Naive thymus-derived CD8-positive, alpha-beta T cell (primary cell): ENCODE measurements at places on chromosomes 12 and 14. TPM values are rescaled to one million over a fixed set of nuclear protein-coding genes. Genes with fewer than 3 reads are reported as not detected.

Gene TMPRSS12
- not detected for total RNA-seq

Gene HOXC13
- total RNA-seq = not detected

Gene C12orf50
- 0.13 TPM for total RNA-seq

DNA sequence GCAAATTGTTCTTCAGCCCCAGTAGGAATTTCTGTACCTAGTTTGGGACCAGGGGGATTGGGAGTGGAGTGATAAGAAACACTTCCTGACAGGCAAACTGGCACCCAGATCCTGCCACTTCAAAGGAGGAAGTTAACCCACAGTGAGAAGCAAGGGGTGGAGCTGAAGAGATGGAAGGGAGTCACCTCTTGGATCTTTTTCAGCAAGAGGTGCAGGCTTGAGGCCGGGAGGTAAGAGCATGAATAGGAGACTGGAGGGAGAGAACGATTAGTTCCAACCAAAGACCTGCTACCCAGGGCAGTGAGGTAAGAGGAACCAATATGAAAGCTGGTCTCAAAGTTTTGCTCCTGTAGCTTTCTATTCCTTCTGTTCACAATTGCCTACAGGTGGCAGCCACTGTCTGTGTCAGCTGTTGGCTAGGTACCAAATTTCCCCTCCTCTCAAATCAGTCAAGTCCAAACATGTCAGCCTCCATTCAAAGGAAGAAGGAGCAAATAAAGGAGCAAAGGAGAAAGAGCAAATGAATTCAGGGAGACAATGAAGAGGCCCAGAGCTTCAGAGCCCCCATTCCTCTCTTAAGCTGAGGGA, 14.9 kb upstream of the TAC3 start:
- H3K36me3 ChIP-seq = no peaks in the 10 kb centered on the region
- H3K27ac ChIP-seq = peak overlapping the region; percentile 50
- H3K4me1 ChIP-seq = peaks cover 31% of the 10 kb centered on the region
- H3K27me3 ChIP-seq = no peaks in the 10 kb centered on the region
- H3K4me3 ChIP-seq = peak overlapping the region; percentile 22

DNA sequence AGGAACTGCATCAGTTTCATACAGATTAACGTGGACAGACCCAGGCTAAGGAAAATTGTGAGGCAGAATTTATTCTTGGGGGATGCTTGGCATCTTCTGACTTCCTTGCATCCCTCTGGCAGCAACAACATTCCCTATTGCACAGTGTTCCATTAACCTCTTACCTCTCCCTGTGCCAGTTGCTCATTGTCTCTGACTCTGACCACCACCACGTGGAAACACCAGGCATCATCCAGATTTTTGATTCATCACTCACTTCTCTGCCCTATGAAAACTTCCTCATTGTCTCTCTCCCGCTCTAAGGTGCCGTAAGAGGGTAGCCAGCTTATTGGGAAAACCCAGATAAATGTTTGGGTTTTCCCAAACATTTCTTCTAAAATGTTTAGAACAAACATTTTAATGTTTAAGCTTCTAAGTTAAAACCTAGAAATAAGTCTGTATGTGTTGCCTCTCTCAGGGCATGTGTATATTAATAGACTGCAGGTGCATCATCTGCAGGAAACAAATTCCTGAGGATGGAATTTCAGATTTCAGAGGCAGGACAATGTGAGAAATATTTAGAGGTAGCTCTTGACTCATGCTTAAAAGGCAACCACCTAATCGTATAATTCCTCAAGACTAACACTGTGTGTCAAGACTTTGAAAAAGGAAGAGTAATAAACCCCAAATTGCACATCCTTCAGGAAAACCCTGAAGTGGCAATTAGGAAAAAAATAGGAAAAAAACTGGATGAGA, 64.5 kb upstream of the SLC35F4 start:
- peaks cover 12% of the 10 kb centered on the region for H3K27me3 ChIP-seq
- H3K36me3 ChIP-seq = no peaks in the 10 kb centered on the region
- no peaks in the 10 kb centered on the region for H3K4me1 ChIP-seq
- no peak overlapping the region for H3K4me3 ChIP-seq
- no peak for DNase-seq
